Activated CD8-positive, alpha-beta memory T cell treated with anti-CD3 and anti-CD28 coated beads for 48 hours (primary cell): ENCODE measurements at places on chromosomes 5 and 9.

DNA sequence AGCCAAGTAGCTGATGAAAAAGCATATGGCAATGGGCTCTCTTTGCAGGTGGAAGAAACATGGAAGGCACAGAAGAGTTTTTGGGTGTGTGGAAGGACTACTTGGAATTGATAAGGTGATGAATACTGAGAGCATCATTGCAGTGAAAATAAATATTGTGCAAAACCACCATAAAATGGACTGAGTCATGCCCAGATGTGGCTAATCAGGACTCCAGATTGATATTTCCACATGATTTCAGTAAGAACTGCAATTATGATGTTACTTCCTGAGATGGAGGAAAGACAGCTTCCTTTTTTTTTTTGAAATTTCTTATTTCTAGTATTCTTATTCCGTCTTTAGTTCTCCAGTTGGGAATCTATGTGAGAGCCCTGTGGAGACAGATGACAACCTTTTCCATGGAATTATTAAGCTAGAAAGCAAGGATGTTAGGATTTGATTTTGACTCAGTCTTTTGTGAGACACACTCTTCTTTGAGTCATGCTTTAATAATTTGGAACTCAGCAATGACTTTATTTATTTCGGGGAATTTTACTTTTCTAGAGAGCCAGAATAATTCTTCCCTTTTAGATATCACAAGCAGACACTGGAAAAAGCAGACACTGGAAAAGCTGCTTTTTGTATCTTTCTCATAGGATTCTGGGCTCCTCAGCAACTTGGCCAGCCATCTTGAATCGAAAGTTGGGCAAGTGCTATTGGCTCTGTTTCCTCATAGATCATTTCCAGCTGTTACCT, 94.2 kb upstream of the VCAN start:
- DNase-seq = no peak

GRCh38 chr9:94860678-94861588, 134.4 kb downstream of the AOPEP start:
- DNase-seq = peak; percentile 38

DNA sequence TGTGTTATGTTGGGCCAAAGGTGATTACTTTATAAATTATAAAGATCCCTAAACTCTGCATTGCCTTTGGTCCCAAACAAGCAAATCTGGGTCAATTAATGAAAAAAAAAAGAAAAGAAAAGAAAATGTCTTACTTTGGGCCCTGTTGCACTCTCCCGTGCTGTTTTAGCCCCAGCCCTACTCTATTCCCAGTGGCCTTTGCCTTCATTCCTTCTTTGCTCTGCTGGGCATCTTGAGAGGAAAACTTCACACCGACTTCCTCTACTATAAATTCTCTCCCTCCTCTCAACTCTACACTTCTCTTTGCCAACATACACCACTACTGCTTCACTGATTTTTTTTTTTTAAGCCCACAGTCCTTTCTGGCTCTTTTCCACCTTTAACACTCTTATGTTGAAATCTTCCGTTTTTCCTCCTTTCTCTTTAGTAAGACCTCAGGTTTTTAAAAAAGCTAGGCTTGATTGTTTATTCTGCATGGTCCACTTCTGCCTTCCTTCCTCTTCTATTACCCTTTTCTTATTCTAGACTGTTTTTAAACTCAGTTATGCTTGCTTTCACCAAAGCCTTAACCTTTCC, 4.5 kb upstream of the MSMP start:
- no peak for DNase-seq

DNA sequence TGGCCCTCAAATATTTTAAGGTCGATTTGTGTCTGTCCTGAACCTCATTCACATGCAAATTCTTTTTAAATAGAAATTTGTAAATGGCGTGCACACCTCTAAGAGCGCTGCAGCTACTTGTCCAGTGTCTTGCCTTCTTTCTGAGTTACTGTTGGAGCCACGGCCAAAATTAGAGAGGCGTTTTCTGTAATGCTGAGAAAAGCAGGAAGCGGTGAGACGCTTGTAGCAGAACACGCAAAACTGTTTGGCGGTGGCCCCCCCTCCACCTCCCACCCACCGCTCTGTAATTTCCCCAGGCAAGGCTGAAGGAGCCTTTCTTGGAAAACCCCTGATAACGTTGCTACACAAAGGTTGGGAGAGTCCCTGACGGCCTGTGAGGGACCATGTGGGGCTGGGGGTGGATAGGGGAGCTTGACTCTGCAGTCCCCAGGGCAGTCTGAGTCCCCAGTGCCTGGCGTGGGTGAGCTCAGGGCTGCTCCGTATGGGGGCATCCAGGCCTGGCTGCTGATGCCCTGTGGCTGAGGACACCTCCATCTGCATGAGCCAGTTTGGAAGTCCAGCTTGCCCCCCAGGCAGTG, 96.5 kb downstream of the GADD45G start:
- peak; percentile 62 for DNase-seq

DNA sequence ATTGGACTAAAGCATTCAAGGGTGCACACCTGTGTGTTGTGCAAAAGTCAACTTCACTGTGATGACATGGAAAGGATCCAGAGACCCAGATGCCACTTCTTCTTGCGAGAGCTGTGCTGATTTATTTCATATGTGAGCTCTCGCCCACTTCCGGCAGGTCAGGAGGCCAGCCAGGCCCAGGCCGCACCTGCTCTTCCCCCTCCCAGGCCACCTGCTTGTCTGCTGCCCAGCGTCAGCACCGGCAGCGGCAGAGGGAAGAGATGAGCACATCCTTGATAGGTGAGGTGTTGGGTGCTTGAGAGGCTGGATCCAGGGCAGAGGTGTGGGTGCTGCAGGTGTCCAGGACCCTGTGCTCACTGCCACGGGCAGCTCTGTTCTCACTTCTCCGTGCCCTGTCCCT, 242.9 kb downstream of the FANCC start:
- no peak for DNase-seq
